ENCODE measurements at places on chromosomes 16 and 17.

- peaks cover 25% of the 10 kb centered on the region for H3K36me3 ChIP-seq
- no peaks in the 10 kb centered on the region for H3K27me3 ChIP-seq
- peaks cover 8% of the 10 kb centered on the region for H3K4me1 ChIP-seq
- H3K27ac ChIP-seq: no peak overlapping the region
- DNase-seq: no peak
Measured at GRCh38 chr16:69938981-69939820, 11.9 kb upstream of the CLEC18A start.

GRCh38 chr16:50496990-50497389 lies 51.2 kb upstream of the NKD1 start:
- DNase-seq: no peak
- no peak overlapping the region for H3K4me3 ChIP-seq
- H3K27ac ChIP-seq: no peak overlapping the region
- no peaks in the 10 kb centered on the region for H3K4me1 ChIP-seq
- no peaks in the 10 kb centered on the region for H3K36me3 ChIP-seq

DNA sequence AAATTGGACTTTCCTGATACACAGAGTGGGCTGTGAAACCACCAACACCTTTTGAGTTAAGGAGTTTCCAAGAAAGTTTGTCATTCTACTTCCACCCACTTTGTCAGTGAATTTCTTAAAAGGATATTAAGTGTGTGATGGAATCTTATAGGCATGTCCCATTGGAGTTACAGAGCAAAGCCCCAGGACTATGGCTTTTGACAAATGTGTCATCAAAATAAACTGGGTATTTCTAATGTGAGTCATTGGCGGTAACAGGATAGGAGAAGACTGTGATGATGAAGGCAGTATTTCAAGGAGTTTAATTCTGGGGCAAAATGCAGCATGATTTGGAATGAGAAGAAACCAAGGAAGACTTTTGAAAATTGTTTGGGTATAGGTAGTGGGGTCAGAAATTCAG lies 1013.8 kb upstream of the EEF2KMT start:
- no peaks in the 10 kb centered on the region for H3K36me3 ChIP-seq
- no peak for DNase-seq
- no peak overlapping the region for H3K27ac ChIP-seq
- H3K4me3 ChIP-seq: no peak overlapping the region

GRCh38 chr17:62791235-62791734 lies 16.8 kb downstream of the MARCHF10 start:
- no peaks in the 10 kb centered on the region for H3K27me3 ChIP-seq
- peaks cover 33% of the 10 kb centered on the region for H3K4me1 ChIP-seq
- DNase-seq: no peak
- H3K36me3 ChIP-seq: no peaks in the 10 kb centered on the region
- H3K27ac ChIP-seq: peak overlapping the region; percentile 89

- no peak overlapping the region for H3K4me3 ChIP-seq
- H3K36me3 ChIP-seq: peaks cover 2% of the 10 kb centered on the region
- no peak overlapping the region for H3K27ac ChIP-seq
- no peak for DNase-seq
- H3K4me1 ChIP-seq: peaks cover 1% of the 10 kb centered on the region
Measured at GRCh38 chr17:37344519-37344918, 31.3 kb upstream of the C17orf78 start.

- H3K4me3 ChIP-seq: no peak overlapping the region
- no peaks in the 10 kb centered on the region for H3K4me1 ChIP-seq
- H3K27ac ChIP-seq: no peak overlapping the region
- H3K36me3 ChIP-seq: no peaks in the 10 kb centered on the region
- H3K27me3 ChIP-seq: no peaks in the 10 kb centered on the region
Measured at GRCh38 chr16:77896415-77897128, 108.2 kb downstream of the VAT1L start.

GRCh38 chr17:6069539-6070429 lies at the start of gene WSCD1:
WSCD1 (plus strand) TSS chr17:6070379; CDS start chr17:6080659, 10,280 bp downstream.
- H3K4me3 ChIP-seq: peak within 1 kb of the TSS; percentile 73
- no peak for DNase-seq
- H3K27me3 ChIP-seq: peaks cover 32% of the 10 kb centered on the region
- H3K4me1 ChIP-seq: peaks cover 13% of the 10 kb centered on the region

- no peak overlapping the region for H3K4me3 ChIP-seq
- peaks cover 2% of the 10 kb centered on the region for H3K36me3 ChIP-seq
- no peak for DNase-seq
Measured at GRCh38 chr17:66952031-66952524, 12.4 kb upstream of the CACNG4 start.

- H3K4me3 ChIP-seq: no peak overlapping the region
- H3K4me1 ChIP-seq: no peaks in the 10 kb centered on the region
- H3K27me3 ChIP-seq: peaks cover 18% of the 10 kb centered on the region
- H3K27ac ChIP-seq: no peak overlapping the region
- no peak for DNase-seq
Measured at GRCh38 chr17:48457080-48457836, 27.2 kb upstream of the SKAP1 start.

DNA sequence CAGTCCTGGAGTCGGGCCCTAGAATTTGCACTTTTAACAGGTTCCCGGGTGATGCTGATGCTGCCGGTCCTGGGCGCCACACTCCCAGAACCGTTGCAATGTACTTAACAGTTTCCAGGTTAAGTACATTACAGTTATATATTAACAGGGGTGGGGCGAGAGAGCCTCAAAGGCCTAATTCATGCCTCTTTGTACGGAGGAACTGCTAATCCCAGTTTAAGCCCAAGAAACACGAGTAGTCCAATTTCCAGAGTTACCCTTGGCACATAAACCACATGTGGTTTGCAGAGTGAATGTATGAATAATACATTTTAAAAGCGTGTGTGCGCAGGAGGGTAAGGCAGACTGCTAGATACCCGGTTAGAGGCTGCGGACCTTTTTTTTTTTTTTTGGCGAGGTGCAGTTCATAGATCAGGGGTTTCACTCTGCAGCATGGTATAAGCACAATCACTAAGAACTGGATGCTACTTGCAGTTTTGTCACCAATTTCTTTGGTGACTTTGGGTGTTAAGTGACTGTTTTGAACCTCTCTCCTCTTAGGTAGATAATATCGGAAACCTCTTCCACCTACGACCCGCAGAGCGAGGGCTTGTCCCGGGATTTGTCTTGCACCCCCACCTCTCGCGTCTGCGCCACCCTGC lies 713 bp downstream of the COX11 start:
- H3K36me3 ChIP-seq: peaks cover 13% of the 10 kb centered on the region
- no peak overlapping the region for H3K4me3 ChIP-seq
- H3K27ac ChIP-seq: no peak overlapping the region
- DNase-seq: no peak
- H3K27me3 ChIP-seq: no peaks in the 10 kb centered on the region

- peaks cover 3% of the 10 kb centered on the region for H3K36me3 ChIP-seq
- peaks cover 43% of the 10 kb centered on the region for H3K4me1 ChIP-seq
- H3K27ac ChIP-seq: peak overlapping the region; percentile 41
- H3K4me3 ChIP-seq: no peak overlapping the region
- DNase-seq: no peak
- H3K27me3 ChIP-seq: no peaks in the 10 kb centered on the region
Measured at GRCh38 chr17:38435795-38436194, 7.5 kb downstream of the ARHGAP23 start.

GRCh38 chr16:59913666-59914065 lies 1179.5 kb upstream of the GOT2 start:
- no peak for DNase-seq
- H3K27me3 ChIP-seq: no peaks in the 10 kb centered on the region
- no peak overlapping the region for H3K27ac ChIP-seq
- peaks cover 7% of the 10 kb centered on the region for H3K4me1 ChIP-seq

DNA sequence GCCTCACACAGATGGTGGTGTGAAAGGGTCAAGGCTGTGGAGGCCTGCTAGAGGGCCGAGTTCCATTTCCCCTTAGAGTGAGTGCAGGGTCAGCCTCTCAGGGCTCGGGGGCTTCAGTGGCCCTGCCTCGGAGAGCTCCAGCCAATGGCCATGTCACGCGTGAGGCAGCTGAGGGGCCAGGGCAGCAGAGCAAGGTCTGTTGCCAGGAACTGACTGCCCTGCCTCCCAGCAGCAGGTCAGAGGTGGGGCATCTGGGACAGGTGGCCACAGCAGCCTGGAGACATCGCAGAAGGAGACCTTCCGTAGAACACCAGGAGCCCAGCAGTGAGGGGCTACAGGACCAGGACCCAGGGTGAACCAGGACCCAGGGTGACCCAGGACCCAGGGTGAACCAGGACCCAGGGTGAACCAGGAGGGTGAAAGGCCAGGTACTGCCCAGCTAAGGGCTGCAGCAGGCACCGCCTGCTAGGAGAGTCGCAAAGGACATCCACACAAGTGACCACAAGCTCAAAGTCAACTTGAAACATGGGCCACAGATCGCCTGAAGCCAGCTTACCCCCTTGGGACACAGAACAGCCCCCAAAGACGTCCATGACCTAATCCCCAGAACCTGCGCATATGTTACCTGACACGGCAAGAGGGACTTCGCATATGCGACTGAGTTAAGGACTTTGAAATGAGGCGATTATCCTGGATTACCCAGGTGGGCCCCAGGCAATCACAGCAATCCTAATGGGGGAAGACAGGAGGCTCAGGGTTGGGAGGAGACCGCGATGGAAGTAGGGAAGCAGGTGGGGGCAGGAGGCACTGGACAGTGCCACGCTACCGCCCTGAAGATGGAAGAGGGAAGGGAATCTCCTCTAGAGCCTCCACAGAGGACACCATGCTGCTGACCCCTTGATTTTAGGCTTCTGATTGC lies 4.8 kb upstream of the MEAK7 start:
- H3K27ac ChIP-seq: no peak overlapping the region
- no peak overlapping the region for H3K4me3 ChIP-seq
- H3K27me3 ChIP-seq: no peaks in the 10 kb centered on the region
- no peaks in the 10 kb centered on the region for H3K36me3 ChIP-seq
- no peak for DNase-seq

DNA sequence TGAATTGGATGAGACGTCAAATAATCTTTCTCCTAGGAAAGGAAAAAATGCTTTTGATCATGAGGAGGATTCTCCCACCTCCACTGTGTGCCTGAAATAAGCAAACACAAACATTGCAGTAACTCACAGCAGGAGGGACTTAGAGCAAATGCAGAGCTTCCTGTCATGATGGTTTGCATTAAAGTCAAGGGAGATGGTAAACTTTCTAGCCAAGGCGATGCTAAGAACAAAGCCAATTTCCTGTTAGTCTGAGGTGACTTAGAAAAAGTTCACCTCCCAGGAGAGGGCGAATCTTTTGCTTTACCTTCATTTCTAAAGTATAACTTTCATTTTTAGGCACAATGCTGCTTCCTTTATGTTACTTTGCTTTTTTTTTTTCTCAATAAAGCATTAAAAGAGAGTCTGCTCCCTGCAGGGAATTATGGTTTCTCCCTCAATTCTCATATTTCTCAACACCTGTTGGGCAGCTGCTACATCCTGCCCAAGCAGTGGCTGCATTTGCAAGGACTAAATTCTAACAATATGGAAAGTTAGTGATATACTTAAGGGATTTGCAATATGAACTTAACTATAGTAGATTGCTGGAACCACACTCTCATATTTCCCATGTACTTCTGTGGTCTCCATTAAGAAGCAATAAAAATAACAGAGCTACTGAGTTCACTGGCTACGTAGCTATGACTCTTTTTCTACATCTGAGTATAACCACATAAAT lies 175.6 kb downstream of the PCTP start:
- no peak for DNase-seq
- no peaks in the 10 kb centered on the region for H3K36me3 ChIP-seq
- H3K4me3 ChIP-seq: no peak overlapping the region
- no peaks in the 10 kb centered on the region for H3K27me3 ChIP-seq

GRCh38 chr17:46023783-46024388 lies 24.8 kb downstream of the STH start:
- no peak overlapping the region for H3K27ac ChIP-seq
- peaks cover 3% of the 10 kb centered on the region for H3K4me1 ChIP-seq
- H3K4me3 ChIP-seq: no peak overlapping the region
- DNase-seq: no peak
- H3K27me3 ChIP-seq: no peaks in the 10 kb centered on the region
- peaks cover 19% of the 10 kb centered on the region for H3K36me3 ChIP-seq

DNA sequence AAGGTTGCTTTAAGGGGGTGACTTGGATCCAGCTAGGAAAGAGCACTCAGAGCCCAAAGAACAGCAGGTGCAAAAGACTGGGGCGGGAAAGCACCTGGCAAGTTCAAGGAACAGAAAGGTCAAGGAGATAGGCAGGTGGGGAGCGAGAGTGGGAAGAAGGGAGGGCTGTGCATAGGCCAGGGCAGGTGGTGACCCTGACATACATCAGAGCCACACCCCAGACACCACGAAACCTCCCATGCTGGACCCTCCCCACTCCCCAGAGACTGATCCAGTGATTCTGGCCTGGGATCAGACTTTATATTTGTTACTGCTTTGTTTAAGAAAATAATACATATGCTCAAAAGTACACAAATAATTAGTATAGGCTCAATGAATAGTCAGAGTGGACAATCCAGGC lies 48.5 kb upstream of the RBFOX3 start:
- no peak overlapping the region for H3K27ac ChIP-seq

- no peaks in the 10 kb centered on the region for H3K27me3 ChIP-seq
- H3K36me3 ChIP-seq: no peaks in the 10 kb centered on the region
- H3K4me3 ChIP-seq: no peak overlapping the region
Measured at GRCh38 chr17:1755827-1756262, 6.0 kb upstream of the SERPINF1 start.

DNA sequence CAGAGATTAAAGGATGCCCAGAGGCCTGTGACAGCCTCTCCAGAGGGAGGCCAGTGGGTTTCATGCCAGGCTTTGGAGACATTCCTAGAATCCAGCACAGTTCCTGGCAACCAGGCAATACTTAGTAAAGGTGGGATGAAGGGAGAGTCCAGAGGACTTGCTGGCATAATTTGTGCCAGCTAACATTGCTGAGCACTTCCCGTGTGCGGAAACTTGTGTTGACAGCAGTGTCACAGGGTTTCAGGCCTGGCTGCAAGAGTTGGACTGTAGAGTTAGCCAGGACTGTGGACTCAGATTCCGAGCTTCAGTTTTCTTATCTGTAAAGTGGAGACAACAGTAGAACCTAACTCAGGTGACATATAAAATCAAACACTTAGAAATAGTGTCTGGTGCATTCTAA lies 141.7 kb downstream of the SALL1 start:
- DNase-seq: no peak
- no peak overlapping the region for H3K27ac ChIP-seq
- H3K27me3 ChIP-seq: no peaks in the 10 kb centered on the region
- no peaks in the 10 kb centered on the region for H3K36me3 ChIP-seq

- no peaks in the 10 kb centered on the region for H3K27me3 ChIP-seq
- peaks cover 21% of the 10 kb centered on the region for H3K36me3 ChIP-seq
- no peak for DNase-seq
Measured at GRCh38 chr17:47703191-47703591, 9.2 kb downstream of the TBKBP1 start.

GRCh38 chr16:2231016-2231931 lies 5.0 kb upstream of the DNASE1L2 start:
- no peaks in the 10 kb centered on the region for H3K27me3 ChIP-seq
- no peak overlapping the region for H3K27ac ChIP-seq
- peak; percentile 83 for DNase-seq
